ENCODE measurements at places on chromosomes 5 and 9. TPM values are rescaled to one million over a fixed set of nuclear protein-coding genes. Genes with fewer than 3 reads are reported as not detected.

DNA sequence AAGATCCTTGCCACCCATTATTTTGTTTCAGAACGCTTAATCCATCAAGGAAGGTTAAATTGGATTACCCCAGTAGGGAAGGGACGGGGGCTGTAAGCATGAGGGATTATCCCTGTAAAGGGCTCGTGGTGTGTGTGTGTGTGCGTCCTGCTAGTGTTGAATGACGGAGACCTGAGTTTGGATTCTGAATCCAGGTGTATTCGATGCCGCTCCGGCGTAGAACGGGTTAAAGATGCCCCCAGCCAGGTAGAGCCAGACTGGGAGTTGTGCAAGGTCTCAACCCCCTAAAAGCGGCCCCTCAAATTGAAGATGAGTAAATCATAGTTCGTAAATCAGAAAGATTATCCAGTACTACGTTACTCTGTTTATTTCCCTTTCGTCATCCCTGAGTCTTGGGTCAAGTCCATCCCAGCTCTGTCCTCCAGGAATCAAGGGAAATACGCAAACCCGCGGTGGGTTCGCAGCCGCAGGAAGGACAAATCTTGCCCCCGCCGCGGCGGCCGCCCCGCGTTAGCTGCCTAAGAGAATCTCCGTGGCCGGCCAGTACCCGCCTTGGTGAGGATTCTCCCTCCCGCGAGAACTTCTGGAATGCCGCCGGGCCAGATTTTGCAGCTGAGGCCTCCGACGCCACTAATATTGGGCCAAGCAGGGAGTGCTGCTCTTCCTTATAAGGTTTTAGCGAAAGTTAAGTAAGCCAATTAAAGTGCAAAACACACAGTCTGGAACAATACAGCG is 586 bp upstream of the MTAP start:
- H3K27ac ChIP-seq = no peak overlapping the region
- peak; percentile 92 for DNase-seq
- peaks cover 22% of the 10 kb centered on the region for H3K36me3 ChIP-seq
- peaks cover 41% of the 10 kb centered on the region for H3K27me3 ChIP-seq
- H3K4me3 ChIP-seq = peak overlapping the region; percentile 86
- H3K4me1 ChIP-seq = peaks cover 4% of the 10 kb centered on the region

GRCh38 chr9:129626625-129627284 is 792 bp downstream of the NTMT1 start:
- H3K27ac ChIP-seq = peak overlapping the region; percentile 92
- no peaks in the 10 kb centered on the region for H3K4me1 ChIP-seq
- peaks cover 3% of the 10 kb centered on the region for H3K27me3 ChIP-seq
- no peak for DNase-seq
- peaks cover 16% of the 10 kb centered on the region for H3K36me3 ChIP-seq

- peaks cover 9% of the 10 kb centered on the region for H3K4me1 ChIP-seq
- no peaks in the 10 kb centered on the region for H3K27me3 ChIP-seq
- peak; percentile 61 for DNase-seq
- H3K27ac ChIP-seq = no peak overlapping the region
Observed at GRCh38 chr9:134355561-134356279, 29.5 kb downstream of the RXRA start.

GRCh38 chr5:109161914-109162683 is 247.7 kb downstream of the PJA2 start:
- no peak for DNase-seq
- H3K27me3 ChIP-seq = no peaks in the 10 kb centered on the region
- H3K4me1 ChIP-seq = no peaks in the 10 kb centered on the region
- H3K27ac ChIP-seq = no peak overlapping the region

- H3K27me3 ChIP-seq = no peaks in the 10 kb centered on the region
- no peak overlapping the region for H3K27ac ChIP-seq
- H3K4me3 ChIP-seq = no peak overlapping the region
- H3K4me1 ChIP-seq = no peaks in the 10 kb centered on the region
Observed at GRCh38 chr9:134033516-134034214, 8.4 kb downstream of the BRD3OS start.

Gene KCNV2
- total RNA-seq = 2.0 TPM

Gene KIF24
- total RNA-seq = 2.5 TPM

GRCh38 chr5:143331956-143332355 is 71.5 kb downstream of the NR3C1 start:
- no peak overlapping the region for H3K4me3 ChIP-seq
- DNase-seq = no peak
- no peaks in the 10 kb centered on the region for H3K36me3 ChIP-seq
- H3K27ac ChIP-seq = no peak overlapping the region
- no peaks in the 10 kb centered on the region for H3K4me1 ChIP-seq

- peak overlapping the region; percentile 4 for H3K27ac ChIP-seq
- H3K27me3 ChIP-seq = no peaks in the 10 kb centered on the region
- H3K36me3 ChIP-seq = no peaks in the 10 kb centered on the region
- no peak for DNase-seq
- no peak overlapping the region for H3K4me3 ChIP-seq
Observed at GRCh38 chr5:160747559-160747958, 104.5 kb downstream of the ATP10B start.

GRCh38 chr5:100709771-100710170 is 174.6 kb downstream of the FAM174A start:
- no peak for DNase-seq
- no peak overlapping the region for H3K4me3 ChIP-seq
- H3K27ac ChIP-seq = no peak overlapping the region
- peaks cover 6% of the 10 kb centered on the region for H3K4me1 ChIP-seq

Gene IFNA2
- total RNA-seq = not detected

- no peak overlapping the region for H3K27ac ChIP-seq
- no peak overlapping the region for H3K4me3 ChIP-seq
- H3K4me1 ChIP-seq = no peaks in the 10 kb centered on the region
- DNase-seq = no peak
Observed at GRCh38 chr5:123543438-123543837, 31.5 kb downstream of the CSNK1G3 start.

Data from endodermal cell (in vitro differentiated cells).